ENCODE measurements at places on chromosomes 4 and X. TPM values are rescaled to one million over a fixed set of nuclear protein-coding genes. Genes with fewer than 3 reads are reported as not detected.

The IL1RAPL1 gene
- total RNA-seq, result 35.0 TPM

The EMCN gene
- 0.08 TPM for total RNA-seq

The HAND2 gene
- total RNA-seq, result 6.6 TPM

The MAGEB17 gene
- not detected for total RNA-seq

The SMIM31 gene
- total RNA-seq, result not detected

The TBC1D1 gene
- total RNA-seq, result 78.0 TPM

The SULT1B1 gene
- 0.11 TPM for total RNA-seq

The GLOD5 gene
- not detected for total RNA-seq
